Dorsolateral prefrontal cortex (tissue), 122 donors: ENCODE measurements at places on chromosomes 6 and 20.

DNA sequence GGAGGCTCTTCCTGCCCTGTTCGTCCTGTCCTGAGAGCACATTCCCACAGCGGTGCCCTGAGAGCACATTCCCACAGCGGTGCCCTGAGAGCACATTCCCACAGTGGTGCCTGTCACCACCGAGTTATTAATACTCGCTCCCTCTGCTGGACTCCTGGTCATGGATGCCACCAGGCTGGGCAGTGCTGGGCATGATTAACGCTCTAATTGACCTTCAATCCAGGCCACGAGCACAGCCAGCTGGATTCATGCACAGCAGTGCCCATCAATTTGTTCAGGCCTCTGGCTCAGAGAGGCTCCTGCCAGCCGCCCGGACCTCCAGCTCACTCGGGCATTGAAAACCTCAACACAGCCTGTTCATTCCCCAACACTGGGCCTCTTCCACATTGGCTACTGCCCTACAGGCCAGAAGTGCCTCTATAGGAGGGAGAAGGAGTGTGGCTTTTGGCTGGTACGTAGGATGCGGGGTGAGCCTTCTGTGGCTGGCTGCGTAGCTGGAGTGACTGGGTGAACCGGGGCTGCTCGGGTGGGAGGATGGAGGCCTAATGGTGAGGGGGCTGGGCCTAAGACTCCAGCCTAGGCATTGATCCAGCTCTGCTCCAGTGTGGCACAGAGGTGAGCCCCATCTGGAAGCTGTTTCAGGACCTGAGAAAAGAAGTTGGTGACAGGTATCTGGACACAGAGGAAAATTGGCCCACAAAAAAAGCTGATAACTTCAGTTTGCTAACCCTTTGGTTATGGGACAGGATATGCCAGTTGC, 9.3 kb downstream of the IP6K3 start:
- no peak for DNase-seq

- DNase-seq, result no peak
Observed at GRCh38 chr6:157405986-157406385, 25.0 kb downstream of the ZDHHC14 start.

- peak; percentile 55 for DNase-seq
Observed at GRCh38 chr20:20410678-20411077, 42.8 kb downstream of the INSM1 start.

DNA sequence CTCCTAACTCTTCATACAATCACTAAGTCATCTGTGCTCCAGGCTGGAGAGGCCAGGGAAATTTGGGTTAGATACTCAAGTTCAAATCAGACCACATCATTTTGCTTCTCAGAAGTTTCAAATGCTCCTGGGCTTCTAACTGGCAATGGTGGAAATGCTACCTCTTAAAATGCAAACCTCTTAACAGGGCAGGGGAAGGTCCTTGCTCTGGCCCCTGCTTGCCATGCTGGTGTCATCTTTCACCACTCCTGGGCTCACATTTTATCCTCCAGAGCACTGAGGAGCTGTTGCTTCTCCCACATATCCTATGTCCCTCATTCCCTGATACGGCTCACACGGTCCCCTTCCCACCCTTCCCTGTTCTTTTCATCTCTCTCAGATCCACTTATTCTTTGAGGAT, 41.8 kb upstream of the NT5E start:
- no peak for DNase-seq

- no peak for DNase-seq
Observed at GRCh38 chr20:21663465-21663864, 42.0 kb upstream of the PAX1 start.

DNA sequence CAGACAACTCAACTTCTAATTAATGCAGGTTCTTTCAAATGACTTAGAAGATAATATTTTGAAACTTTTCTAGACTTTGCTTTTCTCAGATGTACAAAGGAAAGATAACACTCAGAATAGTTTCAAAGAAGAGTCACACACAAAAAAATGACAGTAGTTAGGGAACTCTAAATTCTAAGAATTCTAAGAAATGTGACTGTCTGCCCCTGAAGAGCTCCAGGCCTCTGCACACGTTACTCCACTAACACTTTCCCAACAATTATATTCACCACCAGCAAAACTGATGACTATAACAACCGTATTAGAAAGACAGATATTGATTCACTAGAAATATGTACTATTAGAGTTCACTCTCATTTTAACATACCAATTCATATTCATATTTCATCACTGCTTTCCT, 133.3 kb upstream of the SMLR1 start:
- DNase-seq, result no peak

GRCh38 chr6:119620846-119621555, 271.4 kb upstream of the MAN1A1 start:
- DNase-seq, result no peak

DNA sequence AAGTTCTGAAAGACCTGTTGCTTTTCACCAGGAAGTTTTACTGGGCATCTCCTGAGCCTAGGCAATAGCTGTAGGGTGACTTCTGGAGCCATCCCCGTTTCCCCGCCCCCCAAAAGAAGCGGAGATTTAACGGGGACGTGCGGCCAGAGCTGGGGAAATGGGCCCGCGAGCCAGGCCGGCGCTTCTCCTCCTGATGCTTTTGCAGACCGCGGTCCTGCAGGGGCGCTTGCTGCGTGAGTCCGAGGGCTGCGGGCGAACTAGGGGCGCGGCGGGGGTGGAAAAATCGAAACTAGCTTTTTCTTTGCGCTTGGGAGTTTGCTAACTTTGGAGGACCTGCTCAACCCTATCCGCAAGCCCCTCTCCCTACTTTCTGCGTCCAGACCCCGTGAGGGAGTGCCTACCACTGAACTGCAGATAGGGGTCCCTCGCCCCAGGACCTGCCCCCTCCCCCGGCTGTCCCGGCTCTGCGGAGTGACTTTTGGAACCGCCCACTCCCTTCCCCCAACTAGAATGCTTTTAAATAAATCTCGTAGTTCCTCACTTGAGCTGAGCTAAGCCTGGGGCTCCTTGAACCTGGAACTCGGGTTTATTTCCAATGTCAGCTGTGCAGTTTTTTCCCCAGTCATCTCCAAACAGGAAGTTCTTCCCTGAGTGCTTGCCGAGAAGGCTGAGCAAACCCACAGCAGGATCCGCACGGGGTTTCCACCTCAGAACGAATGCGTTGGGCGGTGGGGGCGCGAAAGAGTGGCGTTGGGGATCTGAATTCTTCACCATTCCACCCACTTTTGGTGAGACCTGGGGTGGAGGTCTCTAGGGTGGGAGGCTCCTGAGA, at the start of gene HFE:
TSS of gene HFE (plus strand) at position 146 of the 832 bp plus-strand sequence. CDS start at position 158, 12 bp downstream.
- no peak for DNase-seq

DNA sequence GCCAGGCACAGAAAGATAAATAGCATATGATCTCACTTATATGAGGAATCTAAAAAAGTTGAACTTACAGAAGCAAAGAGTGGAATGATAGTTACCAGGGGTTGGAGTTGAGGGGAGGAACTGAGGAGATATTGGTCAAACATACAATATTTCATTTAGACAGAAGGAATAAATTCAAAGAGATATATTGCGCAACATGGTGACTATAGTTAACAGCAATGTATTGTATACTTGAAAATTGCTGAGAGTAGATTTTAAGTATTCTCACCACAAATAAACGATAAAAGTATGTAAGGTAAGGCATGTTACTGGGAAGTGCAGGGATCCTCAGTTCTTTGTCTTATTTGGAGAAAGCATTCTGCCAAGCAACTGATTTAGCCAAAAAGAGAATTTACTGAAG, 171.9 kb downstream of the LMBRD1 start:
- DNase-seq, result no peak

- DNase-seq, result no peak
Observed at GRCh38 chr6:91476000-91476399, 889.1 kb upstream of the MAP3K7 start.

- no peak for DNase-seq
Observed at GRCh38 chr6:154267508-154268106, 89.0 kb downstream of the IPCEF1 start.

DNA sequence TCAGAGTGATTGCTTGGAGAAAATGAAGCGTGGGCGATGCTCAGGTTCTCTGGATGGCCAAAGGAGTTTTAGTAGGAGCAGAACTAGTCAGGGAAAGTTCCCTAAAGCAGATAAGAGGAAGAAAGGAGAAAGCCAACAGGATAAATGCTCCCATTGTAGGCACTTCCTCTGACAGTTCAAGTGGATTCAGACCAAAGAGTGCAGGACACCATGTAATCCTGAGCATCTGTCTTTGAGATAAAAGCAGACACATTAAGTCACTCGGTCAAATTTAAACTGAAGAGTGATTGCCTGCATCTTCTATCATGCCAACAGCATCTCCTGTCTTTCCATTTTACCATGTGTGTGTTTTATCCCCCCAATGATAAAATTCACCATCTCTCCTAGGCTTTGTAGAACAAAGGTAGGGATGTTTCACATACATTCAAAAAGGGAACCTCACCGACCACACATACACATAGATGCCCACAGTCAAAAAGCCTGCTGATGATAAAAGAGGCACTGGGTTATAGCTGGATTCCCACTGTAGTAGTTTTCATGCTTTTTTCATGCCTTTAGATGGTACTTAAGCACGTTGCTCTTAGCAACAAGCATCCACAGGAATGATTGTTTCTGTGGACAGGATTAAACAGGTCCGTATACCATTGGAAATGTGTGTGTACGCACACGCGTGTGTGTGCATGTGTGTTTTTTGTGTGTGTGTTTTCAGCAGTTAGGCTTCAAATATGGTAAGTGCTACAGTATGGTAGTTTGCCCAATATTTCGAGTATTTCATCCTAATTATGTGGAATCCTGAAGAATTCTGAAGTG, 7.0 kb downstream of the GRIK2 start:
- no peak for DNase-seq

- no peak for DNase-seq
Observed at GRCh38 chr6:22072949-22073348, 223.9 kb downstream of the PRL start.

- no peak for DNase-seq
Observed at GRCh38 chr6:2630891-2631571, 119.7 kb downstream of the MYLK4 start.
